AG09309 (cell line): ENCODE measurements at places on chromosomes 11 and 22.

DNA sequence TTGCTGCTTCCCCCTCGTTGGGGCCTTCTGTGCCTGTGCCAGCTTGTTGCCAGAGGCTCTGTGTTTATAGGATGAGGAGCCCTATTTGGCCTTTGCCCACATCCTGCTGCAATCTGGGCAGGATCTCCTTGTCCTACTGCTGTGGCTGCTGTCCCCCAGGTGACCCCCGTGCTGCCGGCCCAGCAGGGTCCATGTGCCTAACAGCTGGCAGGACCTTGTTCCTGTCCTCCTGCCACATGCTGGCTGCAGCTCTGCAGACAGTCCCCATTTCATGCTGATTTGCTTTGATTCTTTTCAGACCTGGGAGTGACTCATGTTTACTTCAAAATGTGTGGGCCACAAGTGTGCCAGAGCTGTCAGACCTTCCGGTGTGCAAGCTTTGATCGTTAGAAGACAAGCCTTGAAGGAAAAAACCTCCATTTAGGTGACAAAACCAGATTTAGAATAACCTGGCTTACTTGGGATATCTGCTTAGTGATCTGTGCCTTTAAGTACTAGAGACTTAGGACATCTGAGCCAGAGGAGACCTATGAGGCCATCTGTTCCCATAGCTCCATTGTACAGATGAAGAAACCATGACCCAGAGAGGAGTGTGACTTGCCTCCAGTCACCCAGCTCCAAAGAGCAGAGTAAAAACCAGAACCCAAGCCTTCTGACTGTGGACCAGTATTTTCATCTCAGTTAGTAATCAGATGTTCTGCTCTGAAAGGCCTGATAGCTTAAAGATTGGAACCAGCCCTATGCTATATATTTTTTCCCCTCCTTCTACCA, 11.1 kb downstream of the NAV2 start:
- no peak for DNase-seq

- no peak for DNase-seq
Measured at GRCh38 chr11:16607675-16608644, 130.5 kb upstream of the C11orf58 start.

GRCh38 chr11:15295695-15296094, 181.0 kb downstream of the INSC start:
- DNase-seq, result no peak

GRCh38 chr11:31823644-31824331, 12.7 kb upstream of the PAX6 start:
- no peak for DNase-seq

DNA sequence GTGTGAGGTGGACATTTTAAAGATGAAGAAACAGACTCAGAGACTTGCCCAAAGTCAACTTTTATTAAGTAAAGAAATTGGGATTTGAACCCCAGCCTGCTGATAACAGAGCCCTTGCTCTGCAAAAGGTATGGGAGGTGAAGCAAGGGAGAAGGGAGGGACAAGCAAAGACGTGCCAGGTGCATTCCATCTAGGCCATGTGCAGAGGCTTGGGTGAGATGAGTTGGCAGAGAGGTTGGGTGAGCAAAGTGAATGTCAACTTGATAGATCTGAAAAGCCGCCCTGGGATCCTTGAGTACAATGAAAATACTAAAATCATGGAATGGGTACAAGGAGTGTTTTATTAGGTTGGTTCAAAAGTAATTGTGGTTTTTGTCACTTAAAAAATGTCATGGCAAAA, 341.3 kb downstream of the CADM1 start:
- no peak for DNase-seq

- peak; percentile 8 for DNase-seq
Measured at GRCh38 chr11:117538263-117539135, 210.8 kb downstream of the CEP164 start.

GRCh38 chr11:17102462-17102861, 25.0 kb upstream of the RPS13 start:
- DNase-seq, result no peak

- DNase-seq, result no peak
Measured at GRCh38 chr22:46006379-46007002, 29.5 kb upstream of the WNT7B start.

DNA sequence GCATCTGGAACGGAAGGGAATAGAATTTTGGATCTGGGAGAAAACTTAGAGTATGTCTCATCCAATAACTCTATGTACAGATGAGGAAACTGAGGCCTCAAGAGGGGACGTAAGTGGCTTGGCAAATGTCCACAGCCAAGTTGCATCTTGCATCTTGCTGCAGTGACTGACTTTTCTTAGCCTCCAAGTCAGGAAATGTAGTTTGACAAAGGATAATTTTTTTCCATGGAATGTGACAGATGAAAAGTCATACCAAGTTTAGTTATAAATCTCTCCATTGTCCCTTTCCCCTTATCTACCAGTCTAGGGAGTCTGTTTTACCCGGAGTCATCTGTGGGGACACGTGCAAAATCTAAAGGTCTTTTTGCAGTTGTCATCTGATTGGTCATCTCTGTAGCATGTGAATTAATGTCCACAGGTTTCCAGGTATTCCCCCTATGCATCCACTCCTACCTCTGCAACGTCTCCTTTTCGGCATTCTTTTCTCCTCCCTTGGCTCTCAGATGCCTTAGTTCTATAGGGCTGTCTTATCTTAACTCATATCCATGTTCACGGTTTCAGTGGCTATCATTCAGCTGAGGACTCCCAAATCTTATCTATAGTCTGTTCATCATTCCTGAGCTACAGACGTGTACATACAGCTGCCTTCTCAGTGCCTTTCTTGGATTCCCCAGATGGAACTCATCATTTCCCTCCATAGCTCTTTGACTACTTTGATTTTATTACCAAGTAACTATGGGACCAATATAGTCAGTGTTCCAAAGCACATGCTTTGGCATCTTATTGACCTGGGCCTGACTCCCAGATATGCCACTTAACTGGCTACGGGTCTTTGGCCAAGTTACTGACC, 139.5 kb upstream of the TIMP3 start:
- peak; percentile 88 for DNase-seq

- DNase-seq, result no peak
Measured at GRCh38 chr11:123654566-123655081, at the start of gene SCN3B. SCN3B (minus strand) TSS chr11:123654624; CDS start chr11:123653801, 823 bp downstream.

GRCh38 chr11:82229341-82229740, 504.3 kb downstream of the FAM181B start:
- DNase-seq, result no peak

- DNase-seq, result no peak
Measured at GRCh38 chr11:108025387-108026080, 16.8 kb downstream of the CUL5 start.

- no peak for DNase-seq
Measured at GRCh38 chr11:122754553-122755322, 83.6 kb upstream of the CRTAM start.

DNA sequence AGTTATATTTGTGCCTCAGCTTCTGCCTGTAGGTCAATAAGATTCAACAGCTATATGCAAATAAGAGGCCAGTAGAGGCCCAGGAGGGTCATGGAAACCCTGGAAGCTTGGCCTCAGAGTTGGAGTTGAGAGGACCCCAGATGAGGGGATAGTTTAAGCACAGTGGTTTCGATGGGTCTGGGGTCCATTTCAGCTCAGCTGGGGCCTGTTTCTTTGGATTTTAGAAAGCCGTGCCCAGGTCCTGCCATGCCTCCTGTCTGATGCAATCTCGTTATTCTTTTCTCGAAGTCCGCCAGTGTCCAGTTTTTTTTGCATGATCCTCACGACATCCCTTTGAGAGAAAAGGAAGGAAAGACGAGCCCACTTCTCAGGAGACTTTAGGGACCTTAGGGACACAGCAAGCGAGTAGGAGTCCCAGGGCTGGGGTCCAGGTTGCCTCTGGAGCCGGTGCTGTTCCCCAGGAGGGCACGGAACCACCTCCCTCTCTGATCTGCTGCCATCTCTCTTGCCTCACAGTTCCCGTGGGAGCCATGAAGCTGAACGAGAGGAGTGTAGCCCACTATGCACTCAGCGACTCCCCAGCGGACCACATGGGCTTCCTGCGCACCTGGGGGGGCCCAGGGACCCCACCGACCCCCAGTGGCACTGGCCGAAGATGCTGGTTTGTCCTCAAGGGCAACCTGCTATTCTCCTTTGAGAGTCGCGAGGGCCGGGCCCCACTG, 2.6 kb upstream of the SMDT1 start:
- no peak for DNase-seq

- DNase-seq, result no peak
Measured at GRCh38 chr11:28250192-28250591, 142.0 kb downstream of the METTL15 start.

DNA sequence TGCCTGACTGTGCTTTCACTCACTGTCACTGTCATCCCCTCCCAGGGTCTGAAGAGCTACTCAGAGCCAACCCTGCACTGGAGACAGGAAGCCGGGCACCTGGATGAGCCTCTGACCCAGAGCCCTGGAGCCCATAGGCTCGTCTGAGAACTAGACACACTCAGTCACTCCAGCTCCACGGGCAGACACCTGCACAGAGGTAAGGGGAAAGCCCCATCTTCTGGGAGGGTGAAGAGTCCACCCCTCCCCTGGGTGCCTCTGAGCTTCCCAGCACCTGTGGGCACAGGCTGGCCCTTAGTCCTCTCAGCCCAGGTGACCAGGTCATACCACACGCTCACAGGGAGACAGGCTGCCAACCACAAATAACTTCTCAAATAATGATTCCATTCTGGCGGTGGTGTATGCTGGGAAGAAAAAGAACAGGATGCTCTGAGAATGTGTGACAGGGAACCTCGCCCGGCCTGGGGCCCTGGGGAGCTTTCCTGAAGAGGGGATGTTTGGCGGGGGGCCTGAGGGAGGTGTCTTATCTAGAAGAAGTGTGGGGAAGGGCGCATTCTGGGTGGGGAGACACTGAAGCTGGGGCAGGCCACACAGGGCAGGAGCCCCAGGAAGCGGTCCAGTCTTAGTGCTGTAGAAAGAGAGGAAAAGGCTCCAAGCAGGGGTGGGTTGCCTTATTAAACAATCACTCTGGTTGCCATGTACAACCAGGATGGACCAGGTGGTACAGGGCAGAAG, 5.3 kb downstream of the CCDC157 start:
- DNase-seq, result no peak

- DNase-seq, result no peak
Measured at GRCh38 chr22:32106930-32107329, 52.2 kb downstream of the C22orf42 start.

GRCh38 chr11:65610404-65610803, 3.6 kb downstream of the MAP3K11 start:
- DNase-seq, result no peak

DNA sequence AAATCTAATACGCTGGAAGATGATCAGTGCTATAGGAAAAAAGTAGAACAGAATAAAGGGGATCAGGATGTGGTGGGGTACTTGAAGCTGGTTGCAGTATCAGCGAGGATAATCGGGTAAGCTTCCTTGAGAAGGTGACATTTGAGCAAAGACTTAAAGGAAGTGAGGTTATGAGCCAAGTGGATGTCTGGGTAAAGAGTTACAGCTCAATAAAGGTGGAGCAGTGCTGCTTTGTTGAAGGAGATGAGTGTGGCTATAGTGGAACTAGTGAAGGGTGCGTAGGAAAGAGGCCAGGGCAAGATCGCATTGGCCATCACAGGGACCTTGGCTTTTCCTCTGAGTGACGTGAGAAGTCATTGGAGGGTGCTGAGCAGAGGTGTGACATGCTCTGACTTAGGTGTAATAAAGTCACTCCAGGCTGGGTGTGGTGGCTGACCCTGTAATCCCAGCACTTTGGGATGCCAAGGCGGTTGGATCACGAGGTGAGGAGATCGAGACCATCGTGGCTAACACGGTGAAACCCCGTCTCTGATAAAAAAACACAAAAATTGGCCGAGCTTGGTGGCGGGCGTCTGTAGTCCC, 2.3 kb upstream of the SYVN1 start:
- no peak for DNase-seq

DNA sequence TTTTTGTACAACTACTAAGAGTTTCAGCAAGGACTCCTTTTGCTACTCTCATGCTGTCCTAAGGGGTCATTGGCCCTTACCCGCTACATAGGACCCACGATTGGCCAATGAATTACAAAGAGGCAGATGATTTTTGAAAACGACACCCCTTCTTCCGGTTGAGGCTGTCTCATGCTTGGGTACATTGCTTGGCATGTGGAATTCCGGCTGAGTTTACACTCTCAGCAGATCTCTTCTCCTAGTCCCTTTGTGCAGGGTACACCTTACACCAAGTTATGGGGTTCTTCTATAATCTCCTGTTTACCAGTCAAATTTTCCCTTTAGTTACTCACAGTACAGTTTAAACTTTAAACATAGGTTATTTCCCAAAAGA, 52.1 kb downstream of the SLC17A6 start:
- no peak for DNase-seq

- DNase-seq, result no peak
Measured at GRCh38 chr11:2718817-2719438, 19.1 kb upstream of the KCNQ1OT1 start.

GRCh38 chr11:72001834-72002591, 3.3 kb downstream of the IL18BP start:
- DNase-seq, result no peak

- no peak for DNase-seq
Measured at GRCh38 chr22:25970374-25970911, 198.8 kb upstream of the SEZ6L start.

GRCh38 chr11:81989093-81989492, 744.6 kb downstream of the FAM181B start:
- DNase-seq, result no peak

DNA sequence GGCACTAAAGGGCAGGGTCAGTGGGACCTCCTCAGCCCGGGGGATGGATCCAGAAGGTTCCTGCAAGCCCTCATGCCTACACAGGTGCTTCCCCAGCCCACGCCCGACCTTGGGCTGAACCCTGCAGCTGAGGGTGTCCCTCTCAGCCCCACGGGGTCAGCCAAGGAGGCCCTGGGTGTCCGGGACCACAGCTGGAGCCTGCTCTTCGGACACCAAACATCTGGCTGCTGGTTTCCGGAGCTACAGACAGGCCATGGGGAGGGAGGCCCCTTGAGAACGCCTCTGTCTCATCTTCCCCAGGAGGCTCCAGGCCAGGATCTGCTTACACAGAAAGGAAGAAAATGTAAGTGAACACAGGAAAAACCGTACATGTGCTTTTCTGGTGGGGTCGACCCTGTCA, 355.7 kb downstream of the MN1 start:
- DNase-seq, result no peak

GRCh38 chr11:59754494-59754858, 700 bp upstream of the STX3 start:
- DNase-seq, result no peak

DNA sequence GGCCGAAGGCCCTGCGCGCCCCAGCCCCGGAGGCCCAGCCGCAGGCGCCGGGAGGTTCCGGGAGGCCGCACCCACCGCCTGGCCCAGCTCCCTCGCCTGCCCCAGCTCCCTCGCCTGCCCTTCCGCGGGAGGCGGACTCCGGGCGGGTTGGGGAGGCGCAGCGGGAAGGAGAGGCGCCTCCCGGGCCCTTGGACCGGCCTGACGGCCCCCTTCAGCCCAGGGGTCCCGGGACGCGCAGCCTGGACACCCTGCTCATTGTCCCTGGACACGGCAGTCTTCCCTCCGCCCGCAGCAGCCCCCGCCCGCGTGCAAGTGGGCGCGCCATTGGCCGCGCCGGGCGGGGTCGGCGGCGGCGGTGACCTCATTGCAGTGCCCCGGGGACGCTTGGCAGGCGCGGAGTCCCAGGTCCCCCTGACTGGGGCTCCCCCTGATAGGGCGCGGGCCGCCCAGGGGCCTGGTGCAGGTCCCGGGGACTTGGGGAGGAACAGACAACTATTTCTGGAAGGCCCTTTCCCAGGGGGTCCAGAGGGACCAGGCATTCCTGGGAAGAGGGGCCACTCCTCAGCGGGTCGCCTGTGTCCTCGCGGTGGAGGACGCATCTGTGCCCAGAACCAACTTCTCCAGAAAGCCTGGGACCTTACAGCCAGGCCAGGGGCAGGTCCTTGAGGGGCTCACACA, 501 bp downstream of the CD151 start:
- DNase-seq, result no peak

- no peak for DNase-seq
Measured at GRCh38 chr11:57459164-57460021, 935 bp upstream of the RTN4RL2 start.

GRCh38 chr11:118491041-118491440, 36.2 kb upstream of the TTC36 start:
- no peak for DNase-seq
